Mucosa of descending colon (tissue), 3 donors: ENCODE measurements at places on chromosomes 4 and X. TPM values are rescaled to one million over a fixed set of nuclear protein-coding genes. Genes with fewer than 3 reads are reported as not detected.

The PAGE2 gene
- not detected for total RNA-seq

The TCEAL5 gene
- total RNA-seq: 0.92 TPM

The FRG2 gene
- total RNA-seq: not detected

The CT45A2 gene
- not detected for total RNA-seq

The GRID2 gene
- total RNA-seq: not detected

The KLHL4 gene
- 0.35 TPM for total RNA-seq

The CT45A3 gene
- total RNA-seq: not detected

GRCh38 chr4:147123146-147123545 lies 177.5 kb upstream of the TTC29 start:
- DNase-seq: no peak

- DNase-seq: peak; percentile 12
Measured at GRCh38 chrX:39016556-39016955, 215.3 kb downstream of the MID1IP1 start.

DNA sequence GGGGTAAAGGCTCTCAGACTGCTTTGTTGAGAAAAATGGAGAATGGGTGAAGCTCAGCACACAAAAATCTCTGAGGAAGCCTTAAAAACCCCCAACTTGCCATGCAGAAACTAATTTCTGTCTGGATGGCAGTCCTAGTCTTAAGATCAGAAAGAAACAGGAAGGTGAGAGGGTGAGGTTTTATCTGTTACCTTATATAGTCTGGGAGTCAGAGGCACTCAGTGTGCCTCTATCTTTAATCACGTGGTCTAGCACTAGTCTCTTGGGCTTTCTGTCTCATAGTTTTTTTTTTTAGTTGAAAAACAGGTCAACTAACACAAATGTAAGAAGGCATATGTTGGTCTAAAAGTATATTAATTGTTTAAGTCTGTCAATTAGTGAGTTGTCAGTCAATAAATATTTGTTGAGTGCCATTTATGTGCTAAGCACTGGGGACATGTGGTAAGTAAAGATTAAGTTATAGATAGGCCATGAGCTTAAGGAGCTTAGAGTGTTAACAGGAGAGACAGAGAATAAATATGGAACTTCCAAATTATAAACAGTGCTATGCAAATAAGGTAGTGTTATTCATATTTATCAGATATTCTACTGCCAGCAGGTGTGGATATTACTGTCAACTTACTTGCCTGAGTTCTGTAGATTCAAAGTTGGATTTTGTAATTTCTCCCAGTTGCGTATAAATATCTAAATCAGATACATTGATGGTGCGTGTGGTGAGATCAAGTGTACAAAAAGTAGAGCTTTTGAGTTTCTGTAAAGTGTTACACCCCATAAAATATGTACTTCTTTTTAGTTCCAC lies 7.0 kb downstream of the CYBB start:
- DNase-seq: no peak

DNA sequence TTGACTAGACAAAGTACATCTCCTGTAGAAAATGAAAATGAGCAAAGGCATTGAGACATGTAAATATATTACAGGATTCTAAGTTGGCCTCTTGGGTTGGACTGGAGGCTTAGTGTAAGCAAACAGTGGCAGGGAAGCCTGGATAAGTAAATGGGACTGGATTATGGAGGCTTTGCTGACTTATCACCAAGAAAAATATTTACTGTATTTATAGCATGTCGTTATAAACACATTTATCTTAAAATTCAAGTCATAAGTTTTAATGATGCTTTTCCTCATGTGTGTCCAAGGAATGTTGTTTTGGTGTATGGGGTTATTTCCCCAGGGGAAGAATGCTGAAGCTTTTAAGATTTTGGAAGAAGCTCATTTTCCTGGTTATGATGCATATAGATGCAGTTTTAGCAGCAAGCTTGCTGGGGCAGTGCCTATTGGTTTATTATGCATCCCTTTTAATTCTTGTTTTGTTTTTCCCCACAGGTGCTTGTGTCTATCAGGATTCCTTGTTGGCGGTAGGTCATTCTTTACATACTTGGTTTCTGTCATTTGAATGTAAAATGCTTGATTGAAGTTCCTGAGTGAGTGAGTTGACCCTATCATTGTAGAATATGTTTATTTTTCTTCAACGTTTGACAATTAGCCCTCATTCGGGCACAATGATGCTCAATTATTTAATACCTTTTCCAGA lies 8.5 kb downstream of the FRAS1 start:
- no peak for DNase-seq

- no peak for DNase-seq
Measured at GRCh38 chr4:112153211-112153791, 8.0 kb downstream of the FAM241A start.

GRCh38 chrX:24242649-24243175 lies 71.2 kb downstream of the SUPT20HL2 start:
- DNase-seq: no peak

- DNase-seq: no peak
Measured at GRCh38 chr4:24872720-24873119, 40.1 kb downstream of the CCDC149 start.

GRCh38 chrX:40531056-40531826 lies 49.5 kb upstream of the ATP6AP2 start:
- DNase-seq: no peak

DNA sequence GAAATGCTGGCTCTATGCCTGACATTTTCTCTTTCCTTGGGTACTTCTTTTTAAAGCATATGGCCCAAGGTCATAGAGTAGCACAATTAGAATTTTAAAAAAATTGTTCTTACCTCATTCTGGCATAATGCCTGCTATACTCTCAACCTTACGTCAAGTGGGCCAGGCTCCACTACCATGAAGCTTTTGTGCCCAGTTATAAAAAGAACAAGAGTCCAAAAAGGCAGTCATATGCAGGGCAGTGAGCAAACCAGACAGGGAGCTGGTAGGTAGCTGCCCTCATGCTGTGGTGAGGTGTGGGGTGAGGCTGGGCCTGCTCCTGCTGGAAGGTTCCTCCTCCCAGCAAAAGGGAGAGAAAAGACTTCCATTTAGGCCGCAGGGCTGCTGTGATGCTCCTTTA lies 64.4 kb upstream of the UCP1 start:
- no peak for DNase-seq

DNA sequence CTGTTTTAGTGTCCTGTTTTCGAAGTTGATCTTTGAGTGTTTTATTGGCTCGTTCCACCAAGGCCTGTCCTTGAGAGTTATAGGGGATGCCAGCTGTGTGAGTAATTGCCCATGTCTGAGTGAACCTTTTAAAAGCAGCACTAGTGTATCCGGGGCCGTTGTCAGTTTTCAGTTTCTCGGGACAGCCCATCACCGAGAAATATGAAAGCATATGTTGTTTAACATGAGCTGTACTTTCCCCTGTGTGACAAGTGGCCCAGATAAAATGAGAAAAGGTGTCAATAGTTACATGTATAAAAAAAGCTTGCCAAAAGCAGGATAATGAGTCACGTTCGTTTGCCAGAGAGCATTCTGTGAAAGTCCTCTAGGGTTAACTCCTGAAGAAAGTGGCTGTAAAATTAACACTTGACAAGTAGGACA lies 48.6 kb upstream of the RASSF6 start:
- no peak for DNase-seq

DNA sequence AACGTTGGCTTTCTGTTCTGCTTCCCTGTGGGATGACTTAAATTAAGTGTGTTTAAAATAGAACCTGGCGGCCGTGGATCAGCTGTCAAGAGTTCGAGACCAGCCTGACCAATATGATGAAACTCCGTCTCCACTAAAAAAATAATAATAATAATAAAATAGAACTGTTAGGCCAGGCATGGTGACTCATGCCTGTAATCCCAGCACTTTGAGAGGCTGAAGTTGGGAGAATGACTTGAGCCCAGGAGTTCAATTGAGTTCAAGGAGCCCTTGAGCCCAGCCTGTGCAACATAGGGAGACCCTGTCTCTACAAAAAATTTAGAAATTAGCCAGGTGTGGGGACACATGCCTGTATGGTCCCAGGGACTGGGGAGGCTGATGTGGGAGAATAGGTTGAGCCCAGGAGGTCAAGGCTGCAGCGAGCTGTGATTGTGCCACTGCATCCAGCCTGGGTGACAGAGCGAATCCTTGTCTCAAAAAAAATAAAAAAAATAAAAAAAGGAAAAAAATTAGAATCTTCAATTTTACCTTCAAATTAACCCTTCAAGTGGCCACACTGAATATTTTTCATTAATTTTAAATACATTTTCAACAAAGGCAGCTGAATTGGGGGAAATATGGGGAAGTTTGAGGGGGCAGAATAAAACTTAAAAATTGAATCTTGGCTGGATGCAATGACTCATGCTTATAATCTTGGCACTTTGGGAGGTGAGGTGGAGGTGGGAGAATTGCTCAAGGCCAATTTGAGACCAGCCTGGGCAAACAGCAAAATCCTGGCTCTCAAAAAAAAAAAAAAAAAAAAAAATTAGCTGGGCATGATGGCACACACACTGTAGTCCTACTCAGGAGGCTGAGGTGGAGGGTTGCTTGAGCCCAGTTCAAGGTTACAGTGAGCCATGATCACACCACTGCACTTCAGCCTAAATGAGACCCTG lies 31.8 kb upstream of the HSD17B13 start:
- no peak for DNase-seq

- no peak for DNase-seq
Measured at GRCh38 chrX:68365341-68365740, 68.0 kb downstream of the OPHN1 start.

DNA sequence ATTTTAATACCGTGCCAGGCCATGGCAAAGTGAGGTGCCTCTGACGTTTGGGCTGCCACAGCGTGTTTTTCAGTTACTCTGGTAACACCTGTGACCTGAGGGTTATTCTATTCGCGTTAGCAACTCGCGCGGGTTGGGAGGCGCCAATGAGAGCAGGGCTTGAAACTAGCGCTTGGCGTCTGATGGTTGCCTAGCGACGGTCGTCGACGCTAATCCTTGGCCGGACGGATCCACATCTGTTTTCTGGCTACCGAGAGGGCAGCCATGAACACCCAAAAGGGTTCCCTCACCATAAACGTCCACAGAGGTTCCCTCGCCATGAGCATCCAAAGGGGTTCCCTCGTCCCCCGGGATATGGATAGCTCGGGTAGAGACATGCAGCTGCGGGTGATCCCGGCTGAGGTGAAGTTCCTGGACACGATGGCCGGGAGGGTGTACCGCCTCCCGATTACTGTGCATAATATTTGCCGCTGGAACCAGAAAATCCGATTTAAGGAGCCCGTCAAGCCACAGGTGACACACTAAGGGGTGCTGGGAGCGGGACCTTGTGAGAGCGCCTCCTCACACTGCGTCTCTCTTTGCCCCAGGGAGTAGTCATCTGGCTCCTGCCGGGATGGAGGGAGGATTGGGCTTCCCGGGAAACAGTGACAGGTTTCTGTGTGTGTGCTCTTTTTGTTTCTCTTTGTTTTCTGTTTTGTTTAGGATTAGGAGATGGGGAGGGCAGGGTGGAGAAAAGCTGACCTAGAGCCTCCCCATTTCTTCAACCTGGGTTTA lies at the start of gene CFAP47:
CFAP47 (plus strand) TSS at position 199 of the 774 bp plus-strand sequence; CDS start at position 265, 66 bp downstream.
- DNase-seq: peak; percentile 48

GRCh38 chr4:26288355-26288909 lies 32.4 kb upstream of the RBPJ start:
- DNase-seq: no peak
